Left renal pelvis (tissue), 4 donors: ENCODE measurements at places on chromosomes 13 and 19.

DNA sequence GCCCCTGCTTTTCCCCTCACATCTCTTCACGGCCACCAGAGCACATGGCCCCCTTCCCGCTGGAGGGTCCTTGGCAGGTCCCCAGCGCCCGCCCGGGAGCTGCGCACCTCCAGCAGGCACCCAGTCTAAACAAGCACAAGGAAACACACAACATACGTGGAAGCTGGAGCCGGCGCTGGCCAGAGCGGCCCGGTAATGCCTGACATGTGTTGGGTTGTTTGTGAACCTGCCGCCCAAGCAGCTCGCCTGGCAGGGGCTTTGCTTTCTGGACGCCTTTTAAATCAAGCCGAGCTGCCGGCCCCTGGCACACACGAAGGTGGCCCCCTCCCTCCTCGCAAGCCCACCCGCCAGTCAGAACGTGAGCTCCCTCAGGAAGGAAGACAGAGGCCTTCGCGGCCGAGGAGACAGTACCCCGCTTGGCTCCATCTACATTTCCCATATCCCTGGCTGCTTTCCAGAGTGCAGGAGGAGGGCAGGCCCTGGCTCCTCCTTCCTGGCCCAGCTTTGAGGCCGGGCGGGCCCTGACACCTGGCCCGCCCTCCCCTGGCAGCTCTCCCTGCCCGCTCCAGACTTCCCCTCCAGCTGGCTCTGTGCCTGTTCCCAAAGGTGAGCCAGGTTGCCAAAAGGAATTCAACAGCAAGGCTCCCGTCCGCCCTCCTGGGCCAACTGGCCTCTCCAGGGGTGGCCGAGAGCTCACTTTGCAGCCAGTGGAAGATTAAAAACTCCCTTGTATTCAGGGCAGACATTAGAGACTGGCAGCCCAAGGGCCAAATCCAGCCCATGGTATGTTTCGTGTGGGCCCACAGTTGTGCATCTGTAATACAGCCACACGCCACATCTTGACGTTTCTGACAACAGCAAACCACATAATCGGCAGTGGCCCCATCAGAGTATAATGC, 28.7 kb downstream of the COMP start:
- DNase-seq, result no peak

DNA sequence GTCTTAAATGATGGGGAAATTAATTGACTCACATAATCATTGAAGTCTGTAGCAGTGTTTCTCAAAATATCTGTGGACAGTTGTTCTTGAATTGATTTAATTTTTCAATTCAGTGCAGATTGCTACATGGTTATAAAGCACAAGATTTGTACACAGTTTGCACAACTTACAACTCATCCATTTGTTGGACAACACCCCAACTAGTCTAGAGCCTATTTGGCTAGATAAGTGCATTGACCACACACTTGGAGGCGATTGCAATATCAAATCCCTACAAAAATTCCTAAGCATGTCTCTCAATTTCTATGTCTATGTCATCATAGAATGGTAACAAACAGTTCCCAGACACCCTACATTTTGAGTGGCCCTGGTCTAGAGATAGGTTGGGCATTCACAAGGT, 48.0 kb upstream of the IPO5 start:
- no peak for DNase-seq

- no peak for DNase-seq
These were observed 658.4 kb downstream of the UQCRFS1 start for GRCh38 chr19:28554321-28555091.

DNA sequence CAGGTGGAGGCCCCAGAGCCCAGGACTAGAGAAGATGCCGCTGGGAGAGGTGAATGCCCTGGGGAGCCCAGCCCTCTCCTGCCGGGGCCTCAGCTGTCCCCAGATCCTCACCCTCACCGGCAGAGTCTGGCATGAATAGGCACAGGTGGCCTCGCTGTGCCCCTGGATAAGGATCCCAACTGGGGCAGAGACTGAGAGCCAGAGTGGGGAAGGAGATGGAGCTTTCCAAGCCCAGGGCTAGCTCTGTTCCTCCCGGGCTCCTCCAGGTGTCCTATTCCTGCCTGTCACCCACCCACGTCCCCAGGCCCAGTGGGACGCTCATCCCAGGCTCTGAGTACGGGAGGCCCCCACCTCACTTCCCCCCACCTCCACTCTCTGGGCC, 16.5 kb downstream of the PRR36 start:
- no peak for DNase-seq
